HT1080 (cell line): ENCODE measurements at places on chromosomes 16 and 17.

DNA sequence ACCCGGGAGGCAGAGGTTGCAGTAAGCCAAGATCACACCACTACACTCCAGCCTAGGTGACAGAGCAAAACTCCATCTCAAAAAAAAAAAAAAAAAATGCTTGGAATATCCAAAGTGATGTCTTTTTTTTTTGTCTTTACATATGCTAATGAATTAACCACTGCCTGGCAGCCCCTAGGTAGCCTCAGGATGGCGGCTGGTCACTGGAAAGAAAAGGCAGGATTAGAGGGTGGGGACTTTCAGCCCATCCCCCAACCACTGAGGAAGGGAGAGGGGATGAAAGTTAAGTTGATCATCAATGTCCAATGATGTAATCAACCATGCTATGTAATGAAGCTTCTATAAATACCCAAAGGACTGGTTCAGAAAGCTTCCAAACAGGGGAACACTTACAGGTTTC, 26.8 kb downstream of the RNF157 start:
- DNase-seq, result no peak

DNA sequence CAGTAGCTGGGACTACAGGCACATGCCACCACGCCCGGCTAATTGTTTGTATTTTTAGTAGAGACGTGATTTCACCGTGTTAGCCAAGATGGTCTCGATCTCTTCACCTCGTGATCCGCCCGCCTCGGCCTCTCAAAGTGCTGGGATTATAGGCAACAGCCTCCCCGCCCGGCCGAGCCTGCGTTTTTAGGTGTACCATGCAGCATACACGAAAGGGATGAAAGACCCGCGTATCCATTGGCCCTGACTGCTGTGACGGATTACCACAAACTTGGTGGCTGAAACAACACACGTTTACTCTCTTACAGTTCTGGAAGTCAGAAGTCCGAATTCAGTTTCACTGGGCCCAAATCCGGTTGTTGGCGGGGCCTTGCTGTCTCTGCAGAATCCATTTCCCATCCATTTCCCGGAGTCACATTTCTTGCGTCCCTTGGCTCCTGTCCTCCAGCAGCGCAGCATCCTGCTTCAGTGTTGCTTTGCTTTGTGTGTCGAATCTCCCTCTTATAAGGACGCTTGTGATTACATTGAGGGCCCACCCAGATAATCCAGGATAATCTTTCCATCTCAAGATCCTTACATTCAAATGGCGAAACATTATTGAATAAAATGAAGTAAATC, 8.3 kb upstream of the GUCY2D start:
- no peak for DNase-seq

DNA sequence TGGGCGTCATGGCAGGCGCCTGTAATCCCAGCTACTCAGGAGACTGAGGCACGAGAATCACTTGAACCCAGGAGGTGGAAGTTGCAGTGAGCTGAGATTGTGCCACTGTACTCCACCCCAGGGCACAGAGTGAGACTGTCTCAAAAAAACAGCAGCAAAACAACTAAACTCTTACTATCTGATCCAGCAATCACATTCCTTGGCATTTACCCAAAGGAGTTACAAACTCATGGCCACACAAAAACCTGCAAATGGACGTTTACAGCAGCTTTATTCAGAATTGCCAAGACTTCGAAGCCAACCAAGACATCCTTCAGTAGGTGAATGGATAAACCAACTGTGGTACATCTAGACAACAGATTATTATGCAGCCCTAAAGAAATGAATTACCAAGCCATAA, 4.0 kb downstream of the SIAH1 start:
- no peak for DNase-seq

- DNase-seq, result no peak
These were observed 2.9 kb downstream of the TMEM170A start for GRCh38 chr16:75461575-75461974.

GRCh38 chr17:9544221-9544620, 31.4 kb downstream of the STX8 start:
- DNase-seq, result no peak

GRCh38 chr17:52079496-52079895, 79.0 kb downstream of the CA10 start:
- DNase-seq, result peak; percentile 7

DNA sequence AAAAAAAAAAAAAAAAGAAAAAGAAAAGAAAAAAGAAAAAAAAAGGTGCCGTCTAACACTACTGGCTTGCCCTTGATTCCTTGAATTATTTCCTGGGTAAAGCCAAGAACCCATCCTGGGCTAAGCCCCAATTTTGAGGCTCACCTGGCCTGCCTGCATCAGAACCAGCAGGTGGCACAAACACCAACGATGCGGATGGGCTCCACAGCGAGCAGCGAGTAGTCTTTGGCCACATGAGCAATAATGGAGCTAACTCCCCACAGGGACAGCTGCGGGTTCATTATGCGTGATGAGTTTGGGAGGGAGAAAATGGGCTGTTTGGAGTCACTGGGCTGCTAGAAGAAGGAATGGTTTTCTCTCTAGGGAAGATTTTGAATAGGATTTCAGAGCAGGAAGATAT, 91.1 kb downstream of the ASIC2 start:
- DNase-seq, result no peak

DNA sequence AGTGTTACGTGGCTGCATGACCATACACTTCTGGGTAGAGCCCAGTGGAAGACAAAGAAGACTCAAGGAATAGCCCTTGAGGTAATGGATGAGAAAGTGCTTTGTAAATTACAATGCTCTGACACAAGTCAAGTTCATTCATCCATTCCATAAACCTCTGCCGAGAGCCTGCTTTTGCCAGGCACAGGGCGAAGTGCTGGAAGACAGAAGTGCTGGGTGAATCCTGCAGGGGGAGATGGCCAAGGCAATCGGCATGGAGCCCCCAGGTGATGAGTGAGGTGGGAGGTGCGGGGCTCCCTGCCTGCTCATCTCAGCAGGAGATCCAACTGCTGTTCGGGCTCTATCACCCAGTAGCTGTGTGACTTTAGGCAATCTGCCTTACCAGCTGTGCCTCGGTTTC, 2.8 kb upstream of the SOCS3 start:
- no peak for DNase-seq

DNA sequence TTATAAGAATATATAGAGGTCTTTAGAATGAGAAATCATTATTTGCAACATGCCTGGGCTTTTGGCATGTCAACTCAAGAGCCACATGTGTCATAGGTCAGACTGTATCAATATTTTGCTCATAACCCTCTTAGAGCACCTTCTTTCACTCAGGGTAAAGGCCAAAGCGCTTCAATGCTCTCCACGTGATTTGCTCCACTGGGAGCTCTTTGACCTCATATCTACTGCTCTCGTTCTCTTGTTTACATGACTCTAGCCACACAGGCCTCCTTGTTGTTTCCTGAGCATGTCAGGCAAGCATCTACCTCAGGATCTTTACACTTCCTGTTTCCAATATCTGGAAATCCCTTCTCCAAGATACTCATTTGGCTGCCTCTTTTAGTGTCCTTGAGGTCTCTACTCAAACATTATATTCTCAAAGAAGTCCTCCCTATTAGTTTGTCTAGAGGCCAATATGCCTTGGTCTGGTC, 148.4 kb downstream of the TOX3 start:
- DNase-seq, result no peak

DNA sequence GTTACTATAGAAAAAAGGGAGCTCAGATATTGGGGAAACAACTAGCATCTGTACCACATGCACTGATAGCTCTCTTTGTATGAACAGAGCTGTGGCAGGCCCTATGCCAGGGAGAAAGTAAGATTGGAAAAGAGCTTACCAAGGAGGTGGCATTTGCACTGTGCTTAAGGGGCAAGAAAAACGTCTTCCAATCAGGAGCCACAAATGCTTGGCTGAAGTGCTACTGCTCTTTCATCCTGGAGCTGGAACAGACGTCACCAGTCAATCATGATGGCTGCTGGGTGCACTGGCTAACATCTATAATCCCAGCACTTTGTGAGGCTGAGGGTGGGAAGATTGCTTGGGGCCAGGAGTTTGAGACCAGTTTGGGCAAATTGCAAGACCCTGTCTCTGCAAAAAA, 218.5 kb downstream of the SEC14L1 start:
- no peak for DNase-seq

- no peak for DNase-seq
These were observed 101.2 kb downstream of the WWOX start for GRCh38 chr16:78200623-78201096.

- DNase-seq, result no peak
These were observed 6.7 kb downstream of the GIT1 start for GRCh38 chr17:29582772-29583171.

GRCh38 chr16:3065069-3065741, at the start of gene IL32:
IL32 (plus strand) TSS chr16:3065640; CDS start chr16:3065812, 172 bp downstream.
- DNase-seq, result peak; percentile 37

DNA sequence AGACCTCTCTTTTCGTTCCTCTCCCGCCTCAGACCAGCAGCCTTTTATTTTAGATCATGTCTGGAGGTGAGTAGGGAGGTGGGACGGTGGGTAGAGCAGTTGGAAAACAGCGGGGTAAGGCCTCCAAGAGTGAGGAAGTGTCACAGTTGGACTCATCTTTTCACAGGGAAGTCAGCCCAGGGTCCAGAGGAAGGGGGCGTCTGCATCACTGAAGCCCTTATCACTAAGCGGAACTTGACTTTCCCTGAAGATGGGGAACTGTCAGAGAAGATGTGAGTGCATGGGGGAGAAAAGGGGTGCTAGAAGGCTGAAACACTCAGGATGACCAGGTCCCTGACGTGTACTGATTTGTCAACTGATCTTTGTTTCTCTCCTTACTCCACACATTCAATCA, 461 bp downstream of the LRRC46 start:
- DNase-seq, result no peak

DNA sequence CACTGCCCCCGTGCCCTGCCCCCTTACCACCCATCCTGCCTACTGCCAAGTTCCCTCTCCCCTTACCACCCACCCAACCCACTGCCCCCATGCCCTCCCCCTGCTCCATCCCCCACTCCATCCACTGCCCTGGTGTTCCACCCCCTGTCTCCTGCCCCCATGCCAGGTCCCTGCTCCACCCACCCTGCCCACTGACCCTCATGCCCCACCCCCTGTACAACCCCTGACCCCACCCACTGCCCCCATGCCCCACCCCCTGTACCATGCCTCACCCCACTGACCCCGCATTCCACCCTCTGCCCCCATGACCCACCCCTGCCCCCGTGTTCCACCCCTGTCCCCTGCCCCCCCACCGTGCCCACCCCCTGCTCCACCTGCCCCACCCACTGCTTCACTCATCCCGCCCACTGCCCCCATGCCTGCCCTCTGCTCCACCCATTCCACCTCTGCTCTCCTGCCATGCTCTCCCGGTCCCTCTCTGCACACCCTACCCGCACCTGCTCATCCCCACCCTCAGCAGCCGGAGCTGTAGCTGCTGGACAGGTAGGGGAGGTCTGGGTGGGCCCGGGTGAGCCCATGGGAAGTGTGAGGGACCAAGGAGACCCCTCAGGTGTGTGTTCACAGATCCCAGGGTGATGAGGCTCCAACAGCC, 7.4 kb upstream of the FN3KRP start:
- no peak for DNase-seq

DNA sequence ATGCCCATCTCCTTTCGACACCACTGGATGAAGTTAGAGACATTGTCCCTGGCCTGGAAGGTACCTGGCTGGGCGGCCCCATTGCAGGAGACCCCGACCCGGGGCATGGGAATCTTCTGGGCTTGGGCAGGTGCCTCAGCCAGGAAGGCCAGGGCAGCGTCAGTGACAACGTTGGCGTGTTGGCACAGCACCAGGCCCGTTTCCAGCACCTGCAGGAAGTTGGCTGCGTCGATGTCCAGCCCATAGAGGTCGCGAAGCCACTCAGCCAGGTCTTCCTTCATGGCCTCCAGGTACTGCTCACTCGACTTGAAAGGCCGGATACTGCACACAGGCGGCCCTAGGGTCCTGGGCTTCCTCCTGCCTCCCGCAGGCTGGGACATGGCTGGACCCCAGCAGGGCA, 568 bp downstream of the GAS2L2 start:
- DNase-seq, result no peak

GRCh38 chr16:51473091-51473490, 322.0 kb upstream of the SALL1 start:
- DNase-seq, result no peak

- DNase-seq, result no peak
These were observed 216.9 kb upstream of the CHMP6 start for GRCh38 chr17:80774643-80775281.

GRCh38 chr17:42679492-42680330, 1.9 kb downstream of the CCR10 start:
- no peak for DNase-seq

DNA sequence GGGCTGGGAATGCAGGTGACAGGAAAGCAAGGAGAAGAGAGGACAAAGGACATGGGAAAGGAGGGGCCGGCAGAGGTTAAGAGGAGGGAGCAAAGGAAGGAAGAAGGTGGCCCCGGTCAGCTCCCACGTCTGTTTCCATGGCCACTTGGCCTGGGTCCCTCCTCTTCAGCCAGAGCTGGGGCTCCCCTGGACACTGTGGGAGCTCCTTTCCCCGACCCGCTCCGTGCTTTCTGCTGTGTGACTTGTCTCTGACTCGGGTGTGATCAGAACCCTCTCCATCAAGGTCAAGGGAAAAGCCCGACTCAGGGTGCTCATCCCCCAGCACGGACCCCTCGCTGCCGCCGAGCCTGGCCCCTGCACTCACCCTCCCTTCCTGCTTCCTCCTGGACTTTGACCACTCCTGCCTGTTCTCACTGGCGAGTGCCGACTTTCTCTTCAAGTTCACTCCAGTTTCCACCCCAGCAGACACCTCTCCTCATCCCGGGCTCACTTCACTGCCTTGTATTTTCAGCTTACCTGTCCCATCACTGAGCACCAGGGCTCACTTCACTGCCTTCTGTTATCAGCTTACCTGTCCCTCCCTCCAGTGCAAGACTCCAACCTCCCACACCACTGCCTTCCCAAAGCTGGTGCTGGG, 61.2 kb downstream of the MEAK7 start:
- DNase-seq, result no peak

DNA sequence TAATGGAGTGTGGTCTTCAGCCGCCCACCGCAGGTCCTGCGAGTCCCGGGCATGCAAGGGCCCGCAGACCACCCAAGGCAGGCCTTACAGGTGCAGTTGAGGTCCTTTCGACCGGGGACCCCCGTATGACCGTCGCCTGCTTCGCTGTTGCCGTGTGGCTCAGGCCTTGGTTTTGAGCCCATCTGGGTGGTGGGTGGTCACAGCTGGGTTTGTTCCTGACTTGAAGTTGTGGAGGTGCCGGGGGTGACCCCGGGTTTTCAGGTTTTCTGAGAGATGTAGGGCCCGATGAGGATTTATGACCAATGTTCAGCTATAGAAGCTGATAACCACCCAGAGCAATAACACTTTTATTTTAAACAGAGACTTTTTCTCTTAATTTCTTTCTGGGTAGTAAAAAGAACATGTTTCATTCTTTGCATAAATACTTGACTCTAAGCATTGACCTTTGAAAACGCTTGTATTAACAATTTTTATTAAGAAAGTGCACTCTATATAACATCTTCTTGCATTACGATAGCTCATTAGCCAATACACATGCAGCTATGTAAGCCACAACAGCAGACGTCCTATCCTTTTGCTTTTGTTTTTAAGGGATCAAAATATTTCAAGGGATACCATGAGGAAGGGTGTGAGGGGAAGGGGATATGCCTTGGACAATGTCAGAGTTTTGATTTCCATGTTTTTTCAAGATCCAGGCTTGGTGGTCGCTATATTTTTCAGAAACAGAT, 1.9 kb downstream of the FOXL1 start:
- no peak for DNase-seq

GRCh38 chr17:3647769-3648555, 11.4 kb downstream of the CTNS start:
- peak; percentile 40 for DNase-seq

GRCh38 chr17:79362772-79363305, 248.0 kb downstream of the RBFOX3 start:
- no peak for DNase-seq

GRCh38 chr16:49094471-49094870, 187.2 kb downstream of the CBLN1 start:
- no peak for DNase-seq
